Activated CD8-positive, alpha-beta T cell treated with anti-CD3 and anti-CD28 coated beads for 36 hours (primary cell): ENCODE measurements at places on chromosomes 3 and 15.

DNA sequence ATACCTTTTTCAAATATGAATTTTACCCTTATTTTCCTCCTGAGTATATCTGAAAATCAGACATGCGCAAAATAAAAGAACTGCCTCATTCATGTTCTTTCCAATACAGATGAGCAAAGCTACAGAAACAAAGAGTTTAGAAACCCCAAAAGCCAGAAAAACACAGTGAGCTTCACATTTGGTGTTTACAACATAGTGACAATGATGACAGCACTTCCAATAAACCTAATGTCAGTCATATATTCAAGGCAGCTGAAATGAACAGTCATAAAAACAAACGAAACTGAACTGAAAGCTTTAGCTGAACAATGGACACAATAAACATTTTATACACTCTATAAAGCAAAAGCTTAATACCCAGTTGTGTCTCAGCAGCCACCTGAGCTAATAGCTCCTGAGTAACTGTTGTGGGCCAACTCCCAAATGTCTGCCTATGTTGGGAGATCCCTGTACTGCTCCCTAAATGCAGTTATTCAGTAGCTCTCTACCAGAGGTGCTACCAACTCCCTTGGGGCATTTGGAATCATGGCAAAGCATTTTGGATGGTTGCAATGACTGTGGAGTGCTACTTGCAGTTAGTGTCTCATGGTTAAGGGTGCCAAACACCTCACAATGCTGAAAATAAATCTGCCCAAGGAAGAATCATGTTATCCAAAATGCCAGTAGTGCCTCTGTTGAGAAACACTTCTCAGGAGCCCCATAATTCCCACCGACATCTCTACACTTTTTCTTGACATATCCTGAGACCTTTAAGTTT, 131.5 kb downstream of the TGFBR2 start:
- DNase-seq = no peak

DNA sequence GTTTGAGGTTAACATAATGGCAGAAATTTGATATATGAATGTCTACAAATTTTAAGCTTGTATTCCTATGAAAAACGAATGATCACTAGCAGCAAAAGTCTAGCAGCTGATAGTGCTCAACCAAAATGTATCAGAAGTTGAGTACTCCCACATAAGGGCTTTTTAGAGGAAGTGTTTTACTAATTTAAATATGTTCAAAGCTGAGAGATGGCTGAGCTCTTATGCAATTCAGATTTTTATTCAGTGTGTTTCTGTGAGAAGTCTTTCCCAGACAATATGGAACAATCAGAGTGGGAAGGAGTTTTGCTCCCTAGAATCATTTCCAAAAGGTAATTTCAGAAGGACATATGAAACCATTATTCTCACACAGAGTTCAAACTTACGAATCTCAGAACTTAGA, 327.0 kb downstream of the ZPLD1 start:
- DNase-seq = no peak

- DNase-seq = no peak
Measured at GRCh38 chr3:105613120-105613519, 246.4 kb downstream of the ALCAM start.

- no peak for DNase-seq
Measured at GRCh38 chr15:89675606-89676005, 3.6 kb downstream of the PLIN1 start.

DNA sequence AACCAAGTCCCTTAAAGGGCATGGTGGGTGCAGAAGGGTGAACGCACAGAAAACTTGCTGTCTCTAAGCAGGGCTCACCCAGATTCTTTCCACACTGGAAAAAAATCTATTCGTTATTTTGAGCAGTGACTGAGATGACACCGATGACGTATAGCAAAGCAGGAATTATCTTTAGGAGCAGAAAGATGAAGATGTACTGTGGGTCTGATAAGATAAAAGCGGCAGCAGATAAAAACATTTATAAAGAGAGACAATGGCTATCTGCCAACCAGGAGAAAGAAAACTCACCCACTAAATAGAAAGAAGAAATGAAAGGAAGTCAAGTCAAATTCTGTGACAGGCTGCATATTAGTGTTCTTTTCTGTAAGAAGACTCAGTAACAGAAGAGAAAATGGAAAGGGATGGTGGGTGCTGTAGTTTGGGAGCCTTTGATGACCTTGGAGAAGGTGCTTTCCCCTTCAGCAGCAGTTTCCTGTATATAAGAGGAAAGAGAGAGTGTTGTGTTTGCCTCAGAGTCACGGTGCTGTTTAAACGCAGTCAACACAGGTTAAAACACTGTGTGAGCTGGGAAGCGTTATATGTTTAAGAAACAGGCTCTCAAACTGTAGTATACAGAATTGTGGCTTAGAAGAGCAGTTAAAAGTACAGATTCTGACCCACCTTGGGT, 111.6 kb downstream of the AQP9 start:
- DNase-seq = peak; percentile 8

DNA sequence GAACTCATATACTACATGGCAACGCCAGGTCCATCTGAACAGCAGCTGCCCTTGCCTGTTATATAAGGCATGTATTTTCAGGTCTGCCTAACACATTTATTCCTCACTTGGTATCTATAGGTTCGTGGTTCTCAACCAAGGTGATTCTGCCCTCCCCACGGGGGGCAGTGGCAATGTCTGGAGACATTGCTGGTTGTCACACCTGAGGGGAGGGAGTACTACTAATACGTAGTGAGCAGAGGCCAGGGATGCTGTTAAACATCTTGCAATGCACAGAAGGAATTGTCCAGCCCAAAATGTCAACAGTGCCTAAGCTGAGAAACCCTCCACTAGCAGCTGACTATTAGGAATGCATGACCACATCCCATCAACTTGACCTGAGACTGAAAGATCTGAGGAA, 32.6 kb downstream of the ADAMTS9 start:
- DNase-seq = no peak

GRCh38 chr3:57091521-57092273, 31.2 kb downstream of the SPATA12 start:
- DNase-seq = no peak

- no peak for DNase-seq
Measured at GRCh38 chr3:194265505-194265892, 85.6 kb downstream of the CPN2 start.
